ENCODE measurements at places on chromosomes 12 and 14. TPM values are rescaled to one million over a fixed set of nuclear protein-coding genes. Genes with fewer than 3 reads are reported as not detected.

NGB gene
- not detected for total RNA-seq

- no peak for DNase-seq
These were observed 292.1 kb downstream of the GLT1D1 start for GRCh38 chr12:129145381-129145780.

GRCh38 chr12:98173773-98174427 lies 341.5 kb upstream of the TMPO start:
- no peak for DNase-seq

- DNase-seq, result no peak
These were observed 59.5 kb downstream of the SEL1L start for GRCh38 chr14:81474148-81474492.

CIT gene
- 78.8 TPM for total RNA-seq

GRCh38 chr14:100784523-100785337 lies 41.2 kb upstream of the MEG3 start:
- DNase-seq, result no peak

SYCP3 gene
- total RNA-seq, result not detected

DNA sequence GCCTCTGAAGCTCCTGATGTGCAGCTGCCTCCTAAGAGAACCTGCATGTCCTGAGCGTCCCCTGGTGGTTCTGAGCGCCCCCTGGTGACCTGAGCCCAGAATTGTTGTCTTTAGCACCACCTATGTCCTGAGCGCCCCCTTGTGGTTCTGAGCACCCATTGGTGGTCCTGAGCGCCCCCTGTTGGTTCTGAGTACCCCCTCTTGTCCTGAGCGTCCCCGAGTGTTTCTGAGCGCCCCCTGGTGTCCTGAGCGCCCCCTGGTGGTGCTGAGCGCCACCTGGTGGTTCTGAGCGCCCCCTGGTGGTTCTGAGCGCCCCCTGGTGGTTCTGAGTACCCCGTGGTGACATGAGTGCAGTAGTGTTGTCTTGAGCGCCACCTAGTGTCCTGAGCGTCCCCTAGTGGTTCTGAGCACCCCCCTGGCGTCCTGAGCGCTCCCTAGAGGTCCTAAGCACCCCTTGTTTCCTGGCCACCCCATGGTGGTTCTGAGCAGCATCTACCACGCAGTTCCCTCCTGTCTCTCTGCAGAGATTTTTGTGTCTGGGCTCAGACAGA lies 782.5 kb downstream of the TMEM121 start:
- DNase-seq, result peak; percentile 97

- DNase-seq, result peak; percentile 28
These were observed 427 bp upstream of the TMEM120B start for GRCh38 chr12:121712190-121712460.

RD3L gene
- not detected for total RNA-seq

GRCh38 chr14:85439696-85440328 lies 90.1 kb upstream of the FLRT2 start:
- DNase-seq, result no peak

DNA sequence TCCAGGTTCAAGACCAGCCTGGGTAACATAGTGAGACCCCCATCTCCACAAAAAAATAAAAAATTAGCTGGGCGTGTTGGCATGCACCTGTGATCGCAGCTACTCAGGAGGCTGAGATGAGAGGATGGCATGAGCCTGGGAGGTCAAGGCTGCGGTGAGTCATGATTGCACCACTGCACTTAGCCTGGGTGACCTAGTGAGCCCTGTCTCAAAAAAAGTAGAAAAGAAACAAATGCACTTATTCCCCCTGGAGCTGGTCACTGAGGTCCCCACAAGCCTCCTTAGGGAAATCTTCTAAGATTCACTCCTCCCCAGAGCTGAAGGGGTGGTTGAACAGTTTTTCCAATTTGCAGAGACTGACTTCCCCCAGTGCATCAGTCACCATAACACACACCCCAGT lies 1.6 kb downstream of the CD9 start:
- no peak for DNase-seq
